ENCODE measurements at places on chromosomes 5 and 9.

- no peak for DNase-seq
Measured at GRCh38 chr5:56305001-56305950, 72.1 kb upstream of the ANKRD55 start.

GRCh38 chr9:91515074-91515687, 91.5 kb upstream of the NFIL3 start:
- DNase-seq = no peak

GRCh38 chr5:168317521-168318147, 26.2 kb downstream of the WWC1 start:
- no peak for DNase-seq

- peak; percentile 14 for DNase-seq
Measured at GRCh38 chr5:142145106-142145900, 36.7 kb downstream of the NDFIP1 start.

DNA sequence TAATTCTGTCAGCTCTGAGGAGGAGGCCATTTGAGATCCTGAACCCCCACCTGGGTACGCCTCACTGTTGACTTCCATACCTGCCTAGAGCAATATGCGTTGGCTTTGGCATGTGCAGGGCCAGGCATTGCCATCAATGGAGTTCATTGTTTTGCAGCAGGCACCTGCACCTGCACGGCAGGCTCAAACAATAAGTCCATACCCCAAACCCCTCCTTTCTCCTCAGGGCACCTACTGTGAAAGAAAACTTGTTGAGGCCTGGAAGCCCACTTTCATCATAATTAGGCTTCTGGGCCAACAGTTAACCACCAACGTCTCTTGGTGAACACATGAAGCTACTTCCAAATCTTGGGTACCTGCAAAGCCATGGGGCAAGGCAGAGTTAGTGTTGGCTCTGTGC, 238.7 kb downstream of the NFIB start:
- DNase-seq = no peak

DNA sequence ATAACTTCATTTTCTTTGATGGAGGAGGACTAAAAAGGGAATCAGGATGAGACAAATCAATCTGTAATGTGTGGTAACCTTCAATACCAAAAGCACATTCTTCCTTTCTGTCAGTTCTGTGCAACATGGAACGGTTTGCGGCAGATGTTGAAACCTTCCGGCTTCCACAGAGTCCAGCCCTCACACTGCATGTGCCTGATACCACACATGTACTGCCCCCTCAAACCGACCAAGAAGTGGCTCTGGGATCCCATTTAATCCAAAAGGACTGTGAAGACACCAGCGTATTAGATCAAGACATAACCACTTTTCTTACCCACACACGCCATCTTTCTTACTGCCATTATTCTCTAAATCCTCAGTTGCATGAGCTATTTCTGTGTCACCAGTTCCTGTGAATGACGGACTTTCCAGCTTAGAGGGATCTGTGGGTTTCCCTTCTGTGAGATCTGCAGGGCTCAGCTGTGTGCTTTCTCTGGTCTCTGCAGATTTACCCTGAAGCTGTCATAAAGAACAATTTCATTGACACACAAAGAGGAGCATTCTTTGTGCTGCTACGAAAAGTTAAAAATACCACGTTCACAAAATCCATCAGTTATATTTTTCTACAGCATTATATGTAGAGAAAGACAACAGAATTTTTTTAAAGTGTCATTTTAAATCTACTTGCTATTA, 25.8 kb downstream of the NSUN2 start:
- DNase-seq = no peak

DNA sequence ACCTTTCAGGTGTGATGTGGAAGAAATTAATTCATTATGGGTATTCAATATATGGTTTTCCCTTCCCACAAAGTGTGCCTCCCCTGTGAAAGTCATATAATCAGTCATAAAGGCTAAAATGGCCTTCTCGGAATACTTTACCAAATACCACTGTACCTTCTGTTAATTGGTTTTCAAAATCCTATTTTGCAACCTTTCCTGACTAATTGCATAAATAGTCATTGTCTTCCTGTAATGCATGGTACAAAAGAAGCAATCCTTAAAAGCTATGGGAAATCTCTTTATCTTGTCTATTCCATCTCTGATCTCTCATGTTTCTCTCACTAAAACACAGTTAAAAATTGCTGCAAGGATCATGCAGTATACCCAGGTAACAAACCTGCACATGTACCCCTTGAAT, 44.3 kb upstream of the UGCG start:
- no peak for DNase-seq

- DNase-seq = no peak
Measured at GRCh38 chr5:64923151-64923685, 154.5 kb downstream of the CWC27 start.

DNA sequence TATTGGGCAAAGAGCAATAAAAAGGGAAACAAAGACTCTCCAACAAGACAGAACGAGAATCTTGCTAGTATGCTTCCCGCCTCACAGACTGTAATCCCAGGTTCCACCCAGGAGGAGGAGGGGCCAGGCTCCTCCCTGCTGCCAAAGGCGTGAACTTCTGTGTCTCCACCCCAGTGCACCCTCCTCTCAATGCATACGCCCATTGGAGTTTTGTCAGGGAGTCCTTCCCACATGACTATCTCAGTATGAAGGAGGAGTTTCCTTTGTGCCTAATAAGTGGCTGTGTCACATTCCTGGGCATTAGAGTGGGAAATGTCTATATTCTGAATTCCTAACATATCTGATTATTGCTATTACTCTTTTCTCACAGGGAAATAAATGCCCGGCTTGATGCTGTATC, 106.4 kb upstream of the DHFR start:
- DNase-seq = no peak

DNA sequence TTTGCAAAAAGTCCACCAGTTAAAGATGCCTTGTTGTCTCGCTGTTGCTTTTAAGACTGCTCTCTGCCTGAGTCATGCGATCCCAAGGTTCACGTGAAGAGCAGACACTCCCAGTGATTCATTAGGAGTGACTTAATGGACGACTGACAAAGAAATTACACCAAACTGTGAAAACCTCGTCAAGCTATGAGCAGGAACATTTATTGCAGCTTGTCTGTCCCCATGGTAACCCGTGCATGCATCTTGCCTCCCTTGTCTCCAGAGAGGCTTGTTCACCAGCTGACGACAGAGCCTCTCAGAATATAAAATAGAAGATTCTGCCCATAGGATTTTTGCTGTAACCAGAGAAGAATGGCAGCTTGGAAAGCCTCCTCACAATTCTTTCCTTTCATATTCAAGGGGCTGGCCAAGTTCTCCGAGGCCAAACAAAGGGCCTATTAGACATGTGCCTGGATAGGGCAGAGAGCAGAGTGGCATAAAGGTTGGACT, 352.7 kb downstream of the SPOCK1 start:
- no peak for DNase-seq

GRCh38 chr5:109703166-109703565, 13.4 kb downstream of the MAN2A1 start:
- no peak for DNase-seq

- DNase-seq = no peak
Measured at GRCh38 chr5:107431998-107432397, 238.7 kb downstream of the EFNA5 start.

DNA sequence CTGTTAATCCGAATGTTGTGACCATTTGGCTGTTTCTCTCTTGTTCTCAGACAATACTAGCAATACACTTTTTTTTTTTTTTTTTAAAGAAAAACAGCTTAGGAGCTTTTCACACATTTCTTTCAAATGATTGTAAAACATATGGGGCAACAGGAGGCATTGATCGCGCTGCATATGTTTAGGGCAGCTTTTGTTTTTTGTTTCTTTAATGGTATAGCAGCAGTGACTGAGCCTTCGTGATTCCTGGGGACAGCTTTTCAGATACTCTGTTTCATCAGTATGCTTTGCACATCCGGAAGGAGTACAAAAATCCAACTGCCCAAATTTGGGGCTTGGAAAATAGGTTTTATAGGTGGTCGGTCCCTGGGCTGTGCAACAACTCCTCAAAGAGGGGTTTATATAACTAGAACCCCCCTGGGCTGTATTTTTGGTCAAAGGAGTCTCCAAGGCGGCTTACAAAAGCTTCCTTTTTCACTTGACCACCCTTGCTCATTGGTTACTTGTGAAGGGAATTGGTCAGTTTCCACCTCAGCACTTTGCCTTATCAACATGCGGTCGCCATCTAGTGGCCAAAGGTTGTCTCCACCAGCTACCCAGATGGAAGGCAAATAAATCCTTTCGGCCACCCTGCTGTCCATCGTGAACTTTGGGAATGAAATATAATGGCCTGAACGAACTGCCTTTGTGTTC, 91.8 kb downstream of the PDE6A start:
- DNase-seq = peak; percentile 8

- DNase-seq = no peak
Measured at GRCh38 chr5:85538362-85538761, 1079.4 kb upstream of the COX7C start.

- no peak for DNase-seq
Measured at GRCh38 chr5:116411101-116411571, 163.5 kb downstream of the SEMA6A start.

- no peak for DNase-seq
Measured at GRCh38 chr5:32090755-32091128, 83.4 kb downstream of the GOLPH3 start.

GRCh38 chr5:89110916-89111646, 228.1 kb upstream of the MEF2C start:
- DNase-seq = no peak

- DNase-seq = no peak
Measured at GRCh38 chr5:131264451-131265099, 722 bp downstream of the CDC42SE2 start.

GRCh38 chr5:139473105-139473504, 2.3 kb downstream of the SMIM33 start:
- no peak for DNase-seq

- no peak for DNase-seq
Measured at GRCh38 chr9:79691496-79691895, 119.7 kb downstream of the TLE4 start.

DNA sequence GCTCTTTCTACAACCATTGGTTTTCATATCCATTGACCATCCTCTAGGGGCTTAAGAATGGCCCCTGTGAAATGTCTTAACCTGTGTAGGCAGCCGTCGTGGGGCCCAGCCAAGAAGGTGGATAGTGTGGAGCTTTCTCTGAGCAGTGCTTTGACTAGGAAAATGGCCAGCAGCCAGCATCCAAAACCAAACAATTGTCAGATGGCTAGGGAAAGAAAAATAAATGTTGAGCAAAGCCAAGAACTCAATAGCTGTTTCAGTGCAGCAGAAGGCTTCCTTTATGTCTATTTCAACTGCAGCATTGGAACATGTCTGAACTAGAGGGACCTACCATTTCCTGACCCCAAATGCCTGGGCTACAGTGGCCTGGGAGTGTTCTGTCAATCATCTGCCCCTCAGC, 374.9 kb downstream of the TLE4 start:
- no peak for DNase-seq

GRCh38 chr5:122473138-122473843, 161.3 kb downstream of the SNCAIP start:
- DNase-seq = no peak

- DNase-seq = no peak
Measured at GRCh38 chr5:163459462-163459818, 462 bp downstream of the NUDCD2 start.

GRCh38 chr9:136093995-136094881, 851 bp downstream of the NACC2 start:
- peak; percentile 40 for DNase-seq

GRCh38 chr9:34544035-34544434, 21.2 kb upstream of the ENHO start:
- no peak for DNase-seq

- DNase-seq = no peak
Measured at GRCh38 chr9:93634311-93635185, 58.2 kb downstream of the PHF2 start.

DNA sequence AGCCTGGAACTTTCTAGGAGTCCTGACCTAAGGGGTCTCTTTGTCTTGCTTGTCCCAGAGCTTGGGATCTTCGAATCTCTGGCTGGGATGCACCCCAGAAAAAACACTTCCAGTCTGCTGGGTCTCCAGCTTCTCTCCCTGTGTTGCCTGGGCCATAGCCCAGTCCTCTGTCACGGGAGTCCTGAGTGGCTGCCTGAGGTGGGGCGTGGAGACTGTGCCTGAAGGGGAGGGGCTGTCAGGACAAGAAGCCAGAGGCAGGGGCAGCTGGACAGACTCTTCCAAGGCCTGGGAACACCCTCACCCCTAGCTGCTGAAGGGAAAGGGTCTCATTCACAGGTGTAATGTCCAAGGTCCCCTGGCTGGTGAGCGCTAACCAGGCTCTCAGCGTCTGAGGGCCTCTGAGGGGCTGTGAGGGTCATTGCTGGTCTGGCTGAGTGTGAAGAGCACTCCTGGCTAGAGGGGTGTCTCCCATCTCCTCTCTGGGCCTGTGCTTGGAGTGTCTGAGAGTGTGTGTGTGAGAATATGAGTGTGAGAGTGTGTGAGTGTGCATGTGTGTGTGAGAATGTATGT, 20.4 kb upstream of the COL27A1 start:
- DNase-seq = no peak

DNA sequence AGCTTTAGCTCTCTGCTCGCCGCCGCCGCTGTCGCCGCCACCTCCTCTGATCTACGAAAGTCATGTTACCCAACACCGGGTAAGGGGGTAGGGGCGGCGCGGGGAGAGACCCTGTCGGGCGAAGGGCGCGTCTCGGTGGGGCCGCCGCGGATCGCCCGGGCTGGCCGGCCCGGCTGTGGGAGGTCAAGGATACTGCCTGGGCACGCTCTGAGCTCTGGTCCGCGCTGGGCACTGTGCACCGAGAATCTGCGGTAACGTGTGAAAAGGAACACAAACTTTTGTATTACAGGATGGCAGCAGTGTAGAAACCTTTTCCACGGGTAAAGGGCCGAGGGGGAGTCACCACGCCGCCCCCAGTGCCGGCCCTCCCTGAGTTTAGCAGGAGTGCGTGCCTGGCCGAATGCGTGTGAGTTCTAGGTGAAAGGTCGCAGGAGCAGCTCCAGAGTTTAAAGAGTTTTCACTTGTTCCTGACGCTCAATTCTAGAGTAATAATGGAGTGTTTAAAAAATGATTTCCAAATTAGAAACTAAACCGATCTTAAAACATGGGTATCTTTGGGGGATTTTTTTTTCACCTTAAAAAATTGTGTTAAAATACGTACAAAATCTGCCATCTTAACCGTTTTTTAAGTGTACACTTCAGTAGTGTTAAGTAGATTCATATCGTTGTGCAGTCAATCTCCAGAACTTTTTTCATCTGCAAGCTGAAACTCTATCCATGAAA, at the start of gene HSDL2:
HSDL2 (plus strand) TSS at position 7 of the 723 bp plus-strand sequence; CDS start at position 63, 56 bp downstream.
- no peak for DNase-seq

GRCh38 chr9:4081956-4082355, 217.9 kb downstream of the GLIS3 start:
- no peak for DNase-seq

GRCh38 chr9:105359892-105360291, 87.9 kb upstream of the FSD1L start:
- DNase-seq = no peak

GRCh38 chr5:147983742-147984141, 77.4 kb upstream of the C5orf46 start:
- no peak for DNase-seq

DNA sequence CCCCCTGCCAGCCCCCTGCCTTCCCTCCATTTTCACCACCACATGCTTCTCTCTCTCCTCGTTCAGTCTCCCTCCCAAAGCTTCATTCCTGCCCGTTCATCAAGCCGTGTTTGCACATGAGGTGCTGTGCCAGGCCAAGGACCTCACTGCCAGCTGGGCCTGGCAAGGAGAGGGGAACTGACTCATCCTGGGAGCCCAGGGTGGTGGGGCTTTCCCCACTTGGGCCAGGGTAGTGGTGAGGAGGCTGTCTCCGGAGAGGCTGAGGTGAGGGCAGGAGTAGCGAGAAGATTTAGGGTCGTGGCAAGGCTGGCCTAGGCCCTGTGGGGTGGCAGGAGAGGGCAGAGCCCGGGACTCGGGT, 30.4 kb upstream of the NOTCH1 start:
- no peak for DNase-seq

All from stimulated activated CD4-positive, alpha-beta T cell treated with anti-CD3 and anti-CD28 coated beads, Interleukin-1b, Interleukin-23, amount 100 ng/mL, for 1 hour (primary cell).